ENCODE measurements at places on chromosomes 7 and 10.

- no peak for DNase-seq
These were observed 27.8 kb downstream of the ENTPD1 start for GRCh38 chr10:95783741-95784140.

DNA sequence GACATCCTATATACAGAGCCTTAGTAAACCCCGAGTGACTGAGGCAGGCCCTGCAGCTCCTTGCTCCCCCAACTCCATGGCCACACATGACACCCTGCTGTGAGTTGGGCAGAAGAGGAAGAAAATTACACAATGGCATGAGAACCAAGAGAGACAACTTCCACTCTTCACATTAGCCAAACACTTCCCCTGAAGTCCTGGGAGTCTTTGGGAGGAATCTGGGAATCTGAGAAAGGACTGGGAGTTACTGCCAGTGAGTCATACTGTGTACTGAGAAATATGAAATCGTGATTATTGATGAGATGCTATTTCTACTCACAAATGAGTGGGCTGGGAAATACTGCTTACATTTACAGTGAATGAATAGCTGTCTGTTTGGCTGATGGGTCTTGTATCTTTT lies 116.6 kb downstream of the SPAG6 start:
- DNase-seq: no peak

GRCh38 chr7:96599288-96599936 lies 110.2 kb downstream of the SEM1 start:
- DNase-seq: no peak

DNA sequence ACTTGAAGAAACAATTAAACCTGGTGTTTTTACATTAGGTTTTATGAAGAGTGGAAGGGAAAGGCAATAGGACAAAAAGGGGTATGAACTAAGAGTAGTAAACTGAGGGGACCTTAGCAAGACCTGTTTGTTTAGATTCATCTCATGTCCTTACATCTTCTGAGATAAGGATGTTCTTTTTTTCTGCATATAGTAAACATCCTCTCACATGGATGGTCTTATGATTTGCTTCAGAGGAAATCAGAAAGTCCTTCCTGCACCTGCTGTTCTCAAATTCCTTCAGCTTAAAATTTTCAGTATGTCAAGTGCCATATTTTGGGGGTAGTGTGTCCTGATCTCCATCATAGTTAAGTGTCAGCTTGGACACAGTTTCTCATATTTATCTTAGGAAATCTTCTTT lies 232.6 kb downstream of the ADK start:
- DNase-seq: no peak

- no peak for DNase-seq
These were observed 37.2 kb downstream of the FAM149B1 start for GRCh38 chr10:73205081-73205480.

GRCh38 chr10:29734962-29735627 lies 100.3 kb upstream of the SVIL start:
- DNase-seq: no peak

DNA sequence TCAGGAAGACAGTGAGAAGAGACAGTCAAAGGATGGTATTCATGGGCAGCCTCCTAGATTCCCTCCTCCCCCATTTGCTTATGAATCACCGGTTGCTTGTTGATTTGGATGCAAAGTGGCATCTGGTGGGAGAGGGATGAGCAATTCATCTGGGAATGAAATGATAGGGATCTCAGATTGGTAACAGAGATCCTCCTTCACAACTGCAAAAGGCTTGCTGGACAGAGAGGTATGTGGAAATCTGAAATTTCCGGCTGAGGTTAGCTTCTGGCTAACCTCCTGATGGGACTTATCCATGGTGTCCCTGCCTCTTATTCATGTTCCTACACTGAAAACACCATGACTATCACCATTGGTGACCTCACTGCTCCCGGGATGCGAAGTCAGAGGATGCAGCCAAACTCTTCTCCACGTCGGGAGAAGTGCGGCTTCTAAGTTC lies 48.4 kb upstream of the PODXL start:
- no peak for DNase-seq

GRCh38 chr7:146375170-146375569 lies 258.6 kb downstream of the CNTNAP2 start:
- no peak for DNase-seq

GRCh38 chr10:30759423-30759822 lies 129.9 kb upstream of the LYZL2 start:
- DNase-seq: no peak

DNA sequence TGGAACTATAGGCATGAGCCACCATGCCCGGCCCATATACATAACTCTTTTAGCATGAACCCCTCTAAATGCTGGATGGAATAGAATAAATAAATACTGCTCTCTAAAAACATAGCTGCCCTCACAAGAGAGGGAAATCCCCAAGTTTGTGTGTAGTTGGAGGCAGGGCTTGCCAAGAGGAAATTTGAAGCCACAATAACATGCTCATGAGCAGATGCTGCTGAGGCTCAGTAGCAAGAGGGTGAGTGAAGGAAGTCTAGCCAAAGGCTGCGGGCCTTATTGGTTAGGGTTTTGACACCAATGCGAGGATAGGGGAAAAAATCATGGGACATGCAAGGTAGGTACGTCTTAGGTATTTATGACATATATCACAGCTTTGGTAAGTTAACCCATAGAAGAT lies 17.3 kb downstream of the TPK1 start:
- no peak for DNase-seq

- DNase-seq: no peak
These were observed 71.6 kb downstream of the PTPRE start for GRCh38 chr10:127978481-127978880.

- no peak for DNase-seq
These were observed 69.5 kb downstream of the LMBR1 start for GRCh38 chr7:156823435-156823834.

DNA sequence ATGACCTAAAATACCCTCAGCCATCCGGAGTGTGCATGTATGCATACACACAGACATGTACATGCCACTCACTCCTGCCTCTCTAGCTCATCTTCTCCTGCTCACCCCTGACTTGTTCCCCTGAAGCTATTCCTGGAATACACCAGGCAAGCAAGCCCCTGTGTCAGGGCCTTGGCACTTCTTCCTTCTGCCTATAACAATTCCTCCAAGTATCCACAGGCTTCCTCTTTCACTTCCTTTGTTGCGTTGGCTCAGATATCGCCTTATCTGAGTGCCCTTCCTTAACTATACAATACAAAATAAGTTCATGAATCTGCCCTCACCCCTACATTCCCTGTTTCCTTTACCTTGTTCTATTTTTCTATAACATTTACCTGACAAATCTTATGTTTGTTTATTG lies 88.8 kb downstream of the NOD1 start:
- DNase-seq: no peak

DNA sequence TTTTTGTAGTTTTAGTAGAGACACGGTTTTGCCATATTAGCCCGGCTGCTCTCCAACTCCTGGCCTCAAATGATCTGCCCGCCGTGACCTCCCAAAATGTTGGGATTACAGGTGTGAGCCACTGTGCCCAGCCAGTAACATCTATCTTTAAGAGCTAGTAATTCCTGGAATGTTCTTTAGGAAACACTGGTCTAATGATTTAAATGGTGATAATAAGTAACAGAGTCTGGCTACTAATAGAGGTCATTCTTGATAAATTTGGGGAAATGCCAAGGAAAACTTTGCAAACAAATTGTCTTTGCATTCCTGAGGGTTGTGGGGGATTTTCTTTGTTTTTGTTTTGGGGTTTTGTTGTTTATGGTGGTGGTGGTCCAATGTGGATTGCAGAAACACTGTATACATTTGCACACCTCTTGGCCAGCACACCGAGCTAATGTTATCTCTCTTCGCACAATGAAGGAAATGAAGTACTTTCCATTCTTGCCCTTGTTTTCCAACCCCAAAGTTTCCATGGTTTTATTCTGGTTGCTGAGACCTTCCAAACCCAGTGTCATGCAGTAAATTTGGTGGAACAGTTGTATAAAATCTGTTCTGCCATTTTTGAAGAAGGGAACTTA lies 51.3 kb upstream of the WIPF3 start:
- DNase-seq: no peak

- no peak for DNase-seq
These were observed 50.5 kb downstream of the PRF1 start for GRCh38 chr10:70551971-70552422.

- DNase-seq: no peak
These were observed 46.1 kb downstream of the WIPF3 start for GRCh38 chr7:29852457-29852856.

DNA sequence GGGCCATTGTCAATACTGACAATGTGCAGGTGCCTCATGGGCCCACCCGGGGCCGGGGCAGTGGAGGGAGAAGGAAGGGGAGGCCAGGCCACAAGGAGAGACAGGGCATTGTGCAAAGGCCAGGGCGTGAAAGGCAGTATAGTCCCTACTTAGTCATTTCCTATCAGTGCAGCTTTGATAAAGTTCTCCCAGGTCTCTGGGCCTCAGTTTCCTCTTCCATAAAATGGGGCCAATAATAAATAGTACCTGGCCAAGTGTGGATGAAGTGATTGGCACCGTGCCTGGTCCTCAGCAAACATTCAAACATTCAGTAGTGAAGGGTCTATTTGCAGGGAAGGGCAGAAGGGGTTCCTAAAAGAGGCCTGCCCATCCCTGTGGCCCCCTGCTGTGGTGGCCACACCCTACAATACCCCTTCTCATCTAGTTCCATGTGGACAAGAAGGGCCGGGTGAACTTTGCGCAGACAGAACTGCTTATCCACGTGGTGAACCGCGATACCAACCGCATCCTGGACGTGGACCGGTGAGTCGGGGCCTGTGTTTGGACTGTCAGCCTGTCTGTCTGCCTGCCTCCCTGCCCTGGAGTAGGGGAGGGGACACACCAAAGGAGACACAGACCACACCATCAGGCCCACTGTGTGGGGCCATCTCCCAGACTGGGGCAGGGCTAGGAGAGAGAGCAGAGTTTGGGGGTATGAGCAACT lies 36.9 kb upstream of the VSIR start:
- DNase-seq: no peak

DNA sequence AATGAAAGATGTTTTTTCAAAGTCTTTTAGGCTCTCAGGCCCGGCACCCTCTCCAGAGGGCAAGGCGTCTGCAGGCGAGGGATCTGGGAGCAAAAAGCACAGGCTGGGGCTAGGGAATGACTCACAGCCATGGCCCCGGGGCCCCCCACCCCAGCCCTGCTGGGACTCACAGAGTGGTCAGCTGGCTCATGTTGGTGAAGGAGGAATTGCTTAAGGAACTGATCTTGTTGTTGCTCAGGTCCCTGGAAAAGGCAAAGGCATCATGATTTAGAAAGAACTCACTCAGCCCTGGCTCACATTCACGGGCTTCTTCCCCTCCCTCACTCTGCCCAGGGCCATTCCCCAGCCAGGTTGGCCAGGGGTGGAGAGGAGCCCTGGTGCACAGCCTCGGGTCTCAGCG lies 151.5 kb downstream of the SLIT1 start:
- no peak for DNase-seq

DNA sequence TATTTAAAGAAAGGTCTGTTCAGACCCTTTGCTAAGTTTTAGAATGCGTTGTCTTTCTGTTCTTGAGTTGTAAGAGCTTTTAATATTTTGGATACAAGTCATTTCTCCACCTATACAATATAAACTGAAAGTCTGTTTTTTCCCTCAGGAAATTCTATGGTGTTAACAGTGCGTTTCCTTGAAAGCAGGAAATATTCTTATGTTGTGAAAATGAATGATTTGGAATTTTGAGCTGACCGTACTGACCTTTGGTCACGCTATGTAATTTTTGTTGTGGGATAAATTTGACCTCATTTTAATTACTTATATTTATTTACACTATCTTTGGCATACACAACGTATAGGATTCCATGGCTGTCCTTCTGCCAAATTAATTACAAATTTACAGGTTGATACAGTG lies 43.5 kb downstream of the PUS7 start:
- DNase-seq: no peak

- DNase-seq: no peak
These were observed 137.6 kb downstream of the RGS10 start for GRCh38 chr10:119404719-119405519.

DNA sequence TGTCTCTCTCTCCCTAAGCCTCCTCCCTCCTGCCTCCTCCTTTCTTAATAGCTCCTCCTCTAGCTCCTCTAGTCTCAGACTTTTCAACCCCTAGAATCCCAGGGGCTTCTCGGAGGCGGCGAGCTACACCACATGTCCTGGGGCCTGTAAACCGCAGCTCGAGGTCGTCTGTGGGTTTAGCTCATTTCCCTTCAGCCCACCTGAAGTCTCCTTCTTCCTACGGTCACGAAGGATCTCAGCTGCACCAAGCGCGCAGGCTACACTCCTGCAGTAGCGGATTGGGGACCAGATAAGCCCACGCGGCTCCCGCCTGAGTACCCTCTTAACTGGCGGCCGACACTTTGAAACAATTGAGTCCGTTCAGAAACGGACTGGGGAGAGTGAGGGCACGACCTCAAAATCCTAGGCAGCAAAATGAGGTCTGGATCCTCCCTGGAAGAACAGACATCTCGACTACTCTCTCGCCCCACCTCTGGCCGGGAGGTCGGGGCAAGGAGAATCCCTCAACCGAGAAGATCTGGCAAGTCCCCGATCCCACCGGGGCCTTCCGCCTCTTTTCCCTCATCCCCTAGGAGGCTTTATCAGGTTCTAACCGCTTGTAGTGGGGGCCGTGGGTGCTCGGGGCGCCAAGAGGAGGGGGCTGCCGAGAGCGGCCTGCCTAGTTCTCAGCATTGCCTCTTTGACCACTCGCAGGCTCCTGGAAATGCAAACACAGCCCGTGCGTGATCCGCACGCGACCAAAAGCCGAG lies 1.3 kb upstream of the SORCS3 start:
- no peak for DNase-seq

DNA sequence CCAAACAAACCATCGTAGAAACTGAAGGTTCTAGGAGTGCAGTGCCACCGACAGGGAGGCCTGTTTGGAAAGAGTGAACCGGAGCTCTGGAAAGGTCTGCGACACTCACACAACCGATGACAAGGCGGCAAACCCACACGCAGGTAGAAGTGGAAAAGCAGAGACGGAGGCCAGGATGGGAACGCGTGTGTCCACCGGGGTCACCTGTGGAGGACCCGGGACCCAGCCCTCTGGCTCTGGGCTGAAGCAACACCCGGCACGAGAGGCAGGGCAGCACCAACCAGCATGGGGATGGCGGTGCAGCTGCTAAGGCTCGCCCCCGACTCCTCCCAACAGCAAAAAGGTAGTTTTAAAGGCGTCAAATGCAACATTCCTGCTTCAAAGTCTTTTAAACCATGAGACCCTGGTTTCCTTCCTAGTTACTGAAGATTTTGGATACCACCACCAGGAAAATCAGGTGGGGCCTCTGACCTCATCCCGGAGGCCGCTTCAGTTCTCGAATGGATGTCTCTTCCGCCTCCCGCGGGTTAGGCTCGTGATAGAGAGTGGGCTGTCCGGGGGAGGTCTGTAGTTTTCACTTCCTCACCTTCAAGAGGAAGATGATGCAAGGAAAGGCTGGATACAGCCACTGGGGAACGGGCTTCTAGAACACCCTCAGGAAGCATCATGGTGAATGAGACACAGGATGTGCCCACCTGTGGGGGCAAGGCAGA lies 115.5 kb downstream of the SMURF1 start:
- DNase-seq: no peak

- no peak for DNase-seq
These were observed 251.0 kb upstream of the MTPN start for GRCh38 chr7:136228171-136228570.

- DNase-seq: no peak
These were observed 108.5 kb downstream of the EVX1 start for GRCh38 chr7:27351137-27351536.
